ENCODE measurements at places on chromosomes 2 and 18.

DNA sequence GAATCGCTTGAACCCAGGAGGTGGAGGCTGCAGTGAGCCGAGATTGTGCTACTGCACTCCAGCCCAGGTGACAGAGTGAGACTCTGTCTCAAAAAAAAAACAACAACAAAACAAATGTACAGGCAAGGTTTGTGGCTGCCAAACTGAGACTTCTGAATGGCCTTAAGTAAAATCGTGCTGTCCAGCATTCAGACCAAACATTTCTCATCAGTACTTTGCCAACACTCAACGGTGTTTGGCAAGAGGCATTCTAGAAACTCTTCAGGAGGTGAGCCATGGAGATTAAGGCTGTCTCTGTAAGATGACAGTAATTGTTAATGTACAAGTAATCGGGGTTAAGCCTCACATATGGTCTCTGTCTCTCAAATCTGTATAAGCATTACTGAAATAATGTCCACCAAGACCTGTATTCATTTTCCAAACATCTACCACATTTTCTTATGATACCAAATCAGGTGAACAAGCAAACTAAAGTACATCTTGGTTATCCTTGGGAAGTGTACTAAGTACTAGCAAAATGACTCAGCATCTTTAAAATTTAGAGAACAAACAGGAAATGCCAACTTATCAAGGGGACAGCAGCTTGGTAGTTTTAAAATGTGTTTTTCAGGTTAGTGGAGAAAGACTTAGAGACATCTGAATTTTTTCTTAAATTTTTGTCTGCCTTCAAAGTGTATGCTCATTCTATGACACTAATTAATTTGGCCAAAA, 29.3 kb downstream of the SERPINE2 start:
- no peak for DNase-seq

GRCh38 chr18:29653671-29654215, 1388.8 kb downstream of the DSC3 start:
- no peak for DNase-seq

DNA sequence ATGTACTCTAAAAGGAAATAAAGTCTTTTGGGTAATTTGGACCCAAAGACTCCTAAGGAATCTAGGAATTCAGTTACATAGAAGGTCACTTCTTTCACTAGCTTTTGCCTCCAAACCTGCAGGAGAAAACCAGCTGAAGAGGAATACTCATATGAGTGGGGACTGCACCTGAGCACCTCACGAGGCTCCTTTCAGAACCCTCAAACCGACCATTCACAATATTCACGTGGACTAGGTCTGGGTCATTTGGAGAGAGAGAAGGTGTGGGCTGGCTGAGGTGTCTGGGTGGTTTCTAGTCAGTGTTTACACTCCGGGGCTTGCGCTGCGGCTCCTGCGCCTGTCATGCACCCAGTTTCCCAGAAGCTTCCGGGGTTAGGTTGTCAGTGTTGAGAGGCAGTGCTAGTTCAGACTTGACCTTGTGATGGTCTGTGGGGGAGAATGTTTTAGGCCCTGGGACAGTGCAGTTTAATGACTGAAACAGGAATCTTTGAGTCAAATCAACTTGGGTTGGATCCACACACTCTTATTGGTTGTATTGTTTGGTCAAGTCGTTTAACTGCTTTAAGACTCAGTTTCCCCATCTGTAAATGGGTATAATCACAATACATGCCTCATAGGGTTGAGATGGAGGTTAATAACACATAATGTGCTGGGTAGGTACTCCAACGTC, 78.4 kb downstream of the LIMS1 start:
- DNase-seq: peak; percentile 36

GRCh38 chr2:240212425-240213225, 72.2 kb upstream of the OTOS start:
- DNase-seq: no peak

GRCh38 chr2:71581026-71581425, 127.7 kb downstream of the DYSF start:
- DNase-seq: no peak

DNA sequence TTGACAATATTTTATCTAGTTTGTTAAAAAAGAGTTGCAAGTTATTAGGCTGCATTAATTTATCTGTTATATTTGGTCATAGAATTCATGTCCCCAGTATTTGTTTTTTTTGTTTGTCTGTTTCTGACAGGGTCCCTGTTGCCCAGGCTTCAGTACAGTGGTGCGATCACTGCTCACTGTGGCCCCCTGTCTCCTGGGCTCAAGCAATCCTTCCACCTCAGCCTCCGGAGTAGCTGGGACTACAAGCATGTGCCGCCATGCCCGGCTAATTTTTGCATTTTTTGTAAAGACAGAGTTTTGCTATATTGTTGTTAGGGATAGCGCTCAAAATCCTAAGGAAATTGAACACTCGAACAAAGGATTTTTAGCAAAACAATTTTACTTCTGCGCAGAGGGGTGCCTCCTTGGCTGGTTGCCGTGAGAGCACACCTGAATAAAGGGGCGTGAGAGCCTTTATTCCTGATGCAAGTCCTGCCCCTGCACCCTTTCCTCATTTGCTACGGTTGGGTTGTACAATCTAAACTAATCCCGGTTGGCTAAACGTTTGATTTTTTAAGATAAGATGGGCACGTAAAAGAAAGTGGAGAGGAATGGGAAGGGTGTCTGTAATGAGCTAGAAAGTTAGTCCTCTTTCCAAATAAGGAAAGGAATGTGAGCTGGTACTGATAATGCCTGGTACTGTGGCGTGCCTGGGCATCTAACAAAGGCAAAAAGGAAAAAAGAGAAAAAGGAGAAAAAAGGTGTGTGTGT, 65.5 kb downstream of the COMMD1 start:
- no peak for DNase-seq

- peak; percentile 8 for DNase-seq
Measured at GRCh38 chr2:167212014-167212648, 323.9 kb downstream of the XIRP2 start.

- no peak for DNase-seq
Measured at GRCh38 chr18:31482051-31482450, 15.9 kb upstream of the DSG2 start.

GRCh38 chr18:45166836-45167551, 448.3 kb upstream of the SLC14A2 start:
- DNase-seq: no peak

- no peak for DNase-seq
Measured at GRCh38 chr2:233439191-233439590, 84.9 kb downstream of the DGKD start.

- no peak for DNase-seq
Measured at GRCh38 chr2:127173057-127173456, 47.0 kb downstream of the CYP27C1 start.

- no peak for DNase-seq
Measured at GRCh38 chr2:42072349-42073118, 24.7 kb downstream of the PKDCC start.

GRCh38 chr18:55908901-55909366, 320.9 kb upstream of the TCF4 start:
- DNase-seq: no peak

- DNase-seq: no peak
Measured at GRCh38 chr18:51168026-51168742, 29.3 kb downstream of the MEX3C start.

GRCh38 chr2:237568121-237568660, 1.8 kb downstream of the PRLH start:
- DNase-seq: no peak

DNA sequence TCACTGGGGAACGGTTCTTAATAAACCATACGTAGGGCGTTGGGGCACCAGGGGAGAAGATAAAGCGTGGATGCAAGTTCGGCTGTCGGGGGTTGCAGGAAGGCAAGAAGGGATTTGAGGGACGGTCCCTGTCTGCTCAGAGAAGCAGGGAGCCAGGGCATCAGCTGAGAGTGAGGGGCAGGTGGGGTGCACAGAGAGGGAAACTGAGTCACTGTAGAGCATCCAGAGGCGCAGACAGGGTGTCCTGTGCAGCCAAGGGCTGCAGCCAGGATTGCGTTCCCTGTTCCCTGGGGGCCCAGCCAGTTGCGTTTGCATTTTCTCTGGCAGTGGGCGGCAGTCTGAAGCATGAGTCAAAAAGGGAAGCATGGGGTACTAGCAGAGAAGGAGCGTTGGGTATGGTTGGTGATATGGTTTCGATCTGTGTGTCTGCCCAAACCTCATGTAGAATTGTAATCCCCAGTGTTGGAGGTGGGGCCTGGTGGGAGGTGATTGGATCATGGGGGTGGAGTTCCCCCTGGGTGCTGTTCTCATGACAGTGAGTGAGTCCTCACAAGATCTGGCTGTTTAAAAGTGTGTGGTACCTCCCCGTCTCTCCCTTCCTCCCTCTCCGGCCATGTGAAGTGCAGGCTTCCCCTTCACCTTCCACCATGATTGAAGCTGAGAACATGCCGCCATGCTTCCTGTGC, 202.9 kb downstream of the NDUFA10 start:
- no peak for DNase-seq

GRCh38 chr2:32937602-32938448, 8.9 kb upstream of the LTBP1 start:
- DNase-seq: no peak

- no peak for DNase-seq
Measured at GRCh38 chr18:76842837-76843530, 20.6 kb downstream of the ZNF236 start.

GRCh38 chr2:200578778-200579177, 7.0 kb upstream of the AOX1 start:
- DNase-seq: no peak

- DNase-seq: no peak
Measured at GRCh38 chr18:44625386-44625785, 55.3 kb upstream of the SETBP1 start.

- DNase-seq: no peak
Measured at GRCh38 chr2:159737292-159737916, 25.1 kb downstream of the MARCHF7 start.

GRCh38 chr2:173210270-173211196, 134.9 kb downstream of the MAP3K20 start:
- DNase-seq: peak; percentile 48

GRCh38 chr2:23112517-23112916, 272.5 kb upstream of the KLHL29 start:
- no peak for DNase-seq

DNA sequence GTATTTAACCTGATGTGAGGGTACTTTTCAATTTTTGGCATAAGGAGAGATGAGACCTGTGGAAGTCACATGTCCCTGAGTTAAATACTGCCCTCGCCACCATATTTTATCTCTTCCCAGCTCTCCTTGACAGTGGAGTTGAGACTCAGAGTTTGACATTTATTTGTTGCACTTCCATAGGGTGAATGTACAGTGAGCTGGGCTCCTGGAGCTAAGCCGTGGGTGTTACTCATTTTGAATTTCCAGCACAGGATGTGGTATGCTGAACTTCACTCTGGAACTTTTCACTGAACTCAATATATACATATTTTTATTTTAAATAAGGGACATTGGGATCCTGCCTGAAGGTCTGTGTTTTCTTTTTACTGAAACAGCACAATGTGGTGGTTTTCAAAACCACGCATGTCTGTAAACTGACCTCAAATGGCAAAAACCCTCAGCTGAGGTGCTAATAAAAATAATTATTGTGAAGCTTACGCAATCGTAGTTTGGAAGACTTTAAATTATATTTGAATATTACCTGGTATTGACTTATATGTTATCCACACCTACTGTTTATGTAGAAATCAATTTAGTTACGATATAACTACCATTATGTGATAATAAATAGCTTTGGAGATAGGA, 12.1 kb downstream of the RNF144A start:
- no peak for DNase-seq

- no peak for DNase-seq
Measured at GRCh38 chr2:215521031-215521430, 85.2 kb upstream of the FN1 start.

DNA sequence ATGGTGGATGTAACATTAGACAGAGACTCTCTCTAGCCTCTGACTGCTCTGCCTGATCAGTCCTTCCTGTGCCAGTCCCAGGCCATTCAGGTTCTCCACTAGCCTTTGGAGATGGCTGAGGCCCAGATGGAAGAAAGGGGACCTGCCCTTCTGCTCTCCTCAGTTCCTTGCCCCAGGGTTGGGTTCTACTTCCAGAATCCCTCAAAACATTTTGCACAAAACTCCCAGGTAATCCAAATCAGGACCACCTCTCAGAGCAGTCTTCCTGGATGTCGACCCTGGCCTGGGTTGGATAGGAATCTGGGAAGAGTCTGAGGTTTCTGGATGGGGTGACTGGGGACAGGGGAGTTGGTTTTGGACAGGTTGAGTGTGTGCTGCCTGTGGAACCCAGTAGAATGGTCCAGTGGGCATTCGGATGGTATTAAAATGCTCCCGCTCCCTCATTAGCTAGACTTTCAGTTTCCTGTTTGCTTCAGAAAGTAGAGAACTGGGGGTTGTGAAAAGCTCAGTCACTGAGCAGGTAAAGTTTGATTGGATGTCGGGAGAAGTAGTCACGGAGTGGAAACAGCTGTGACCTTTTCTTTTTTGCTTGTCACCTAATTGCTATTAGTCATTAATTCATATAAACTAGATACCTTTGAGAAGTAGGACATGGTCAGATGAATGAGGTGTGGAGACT, 37.9 kb downstream of the DPYSL5 start:
- DNase-seq: no peak
